ENCODE measurements at places on chromosomes 11 and 22.

GRCh38 chr22:37213941-37214730, 1.9 kb upstream of the SSTR3 start:
- no peak for DNase-seq

GRCh38 chr11:116168459-116168787, 604.4 kb downstream of the BUD13 start:
- DNase-seq, result no peak

DNA sequence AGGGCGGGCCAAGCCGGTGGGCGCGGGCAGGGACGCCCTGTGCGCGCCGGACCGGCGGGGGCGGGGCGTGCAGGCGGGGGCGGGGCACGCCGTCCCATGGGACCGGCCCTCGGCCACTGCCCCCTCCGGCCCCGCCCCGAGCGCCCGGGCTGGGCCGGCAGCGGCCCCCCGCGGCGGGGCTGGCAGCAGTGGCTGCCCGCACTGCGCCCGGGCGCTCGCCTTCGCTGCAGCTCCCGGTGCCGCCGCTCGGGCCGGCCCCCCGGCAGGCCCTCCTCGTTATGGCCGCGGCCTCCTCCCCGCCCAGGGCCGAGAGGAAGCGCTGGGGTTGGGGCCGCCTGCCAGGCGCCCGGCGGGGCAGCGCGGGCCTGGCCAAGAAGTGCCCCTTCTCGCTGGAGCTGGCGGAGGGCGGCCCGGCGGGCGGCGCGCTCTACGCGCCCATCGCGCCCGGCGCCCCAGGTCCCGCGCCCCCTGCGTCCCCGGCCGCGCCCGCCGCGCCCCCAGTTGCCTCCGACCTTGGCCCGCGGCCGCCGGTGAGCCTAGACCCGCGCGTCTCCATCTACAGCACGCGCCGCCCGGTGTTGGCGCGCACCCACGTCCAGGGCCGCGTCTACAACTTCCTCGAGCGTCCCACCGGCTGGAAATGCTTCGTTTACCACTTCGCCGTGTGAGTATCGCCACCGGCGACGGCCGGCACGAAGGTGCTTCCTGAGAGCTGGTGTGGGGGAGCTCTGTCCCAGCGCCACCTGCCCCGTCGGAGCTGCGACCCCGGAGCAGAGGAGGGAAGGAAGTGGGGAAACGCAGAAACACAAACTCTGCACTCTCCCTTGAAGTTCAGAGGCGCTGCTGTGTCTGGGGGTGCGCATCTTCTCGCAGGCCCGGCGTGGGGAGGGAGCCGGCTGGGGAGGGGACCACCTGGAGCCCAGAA, at the start of gene KCNQ1:
Gene KCNQ1 (plus strand): TSS at position 188 of the 925 bp plus-strand sequence. CDS start 91 bp downstream, at position 279.
- peak; percentile 71 for DNase-seq

GRCh38 chr22:38230916-38231315, 29.1 kb downstream of the MAFF start:
- no peak for DNase-seq

- no peak for DNase-seq
Observed at GRCh38 chr22:47608421-47608820, 846.0 kb downstream of the TBC1D22A start.

DNA sequence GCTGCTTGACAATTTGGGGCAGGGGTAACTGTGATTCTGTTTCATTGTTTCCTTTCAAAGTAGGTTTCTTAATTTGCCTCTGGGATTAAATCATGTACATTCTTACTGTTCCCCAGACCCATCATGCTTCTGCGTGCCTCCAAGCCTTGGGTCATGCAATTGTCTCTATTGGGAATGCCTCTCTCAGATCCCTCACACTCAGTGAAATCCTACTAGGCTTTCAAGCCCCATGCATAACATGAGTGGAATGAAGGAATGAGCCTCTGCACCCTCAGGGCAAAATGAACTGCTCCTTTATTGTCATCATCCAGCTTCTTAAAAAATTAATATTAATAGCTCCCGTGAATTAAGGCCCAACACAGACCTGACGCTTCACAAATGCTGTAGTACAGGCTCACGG, 381.7 kb downstream of the TENM4 start:
- DNase-seq, result no peak

- DNase-seq, result no peak
Observed at GRCh38 chr11:97269527-97269926, 879.7 kb downstream of the JRKL start.

GRCh38 chr22:17990147-17990546, 34.2 kb downstream of the MICAL3 start:
- DNase-seq, result no peak

GRCh38 chr22:50704510-50705218, 32.0 kb downstream of the SHANK3 start:
- DNase-seq, result no peak

DNA sequence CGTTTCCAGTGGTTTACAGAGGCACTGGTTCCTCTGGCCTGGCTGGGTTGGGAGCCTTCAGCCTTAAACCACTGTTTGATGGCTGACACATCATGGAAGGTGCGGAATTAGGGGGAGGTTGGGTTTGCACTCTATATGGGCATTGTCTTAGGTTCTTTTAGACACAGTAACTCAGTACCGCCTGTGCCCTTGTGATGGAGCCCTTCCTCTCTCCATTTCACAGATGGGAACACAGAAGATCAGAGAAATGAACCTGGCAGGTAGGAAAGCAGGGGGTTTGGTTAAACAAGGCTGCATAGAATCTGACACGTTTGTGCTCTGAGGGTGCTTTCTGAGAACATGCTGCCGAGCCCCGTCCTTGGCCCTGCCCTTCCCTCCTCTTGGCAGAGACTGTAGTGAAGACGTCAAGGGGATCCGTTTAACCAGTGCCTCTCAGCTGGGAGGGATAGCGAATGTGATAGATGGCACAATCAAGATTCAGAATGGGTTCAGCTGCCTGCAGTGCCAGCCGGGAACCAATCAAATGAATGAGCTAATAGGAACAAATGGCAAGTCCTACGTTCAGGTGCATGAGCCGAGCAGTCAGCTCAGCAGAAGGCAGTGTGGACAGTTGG, 228.6 kb downstream of the TBC1D22A start:
- DNase-seq, result no peak

DNA sequence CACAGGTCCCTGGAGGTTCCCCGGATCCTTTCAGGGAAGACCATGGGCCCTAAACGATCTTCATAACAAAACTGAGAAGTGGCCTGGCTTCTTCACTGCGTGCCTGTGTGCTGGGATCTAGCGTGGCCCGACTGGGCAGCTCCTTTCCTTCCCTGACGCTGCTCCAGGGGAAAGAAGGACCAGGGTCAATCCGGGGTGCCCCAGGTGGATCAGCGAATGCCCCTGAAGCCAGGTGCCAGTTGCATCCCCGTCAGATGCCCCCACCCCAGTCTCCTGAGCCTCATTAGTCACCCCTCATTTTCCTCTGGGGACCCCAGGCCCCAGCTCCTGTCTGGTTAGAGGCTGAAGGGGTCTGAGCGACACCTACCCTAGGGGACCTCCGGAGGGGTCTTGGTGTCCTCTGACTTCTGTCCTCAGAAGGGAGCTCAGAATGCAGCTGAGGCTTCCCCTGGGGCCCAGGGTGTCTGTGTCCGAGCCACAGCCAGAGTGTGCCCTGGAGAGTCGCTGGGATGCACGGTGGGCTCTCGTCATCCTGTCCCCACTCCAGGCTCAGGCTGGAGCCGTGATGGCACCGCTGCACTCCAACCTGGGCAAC, 18.7 kb upstream of the MUC6 start:
- no peak for DNase-seq

Data from stimulated activated naive CD4-positive, alpha-beta T cell (primary cell).